ENCODE measurements at places on chromosomes 2 and 18.

- no peak for DNase-seq
Observed at GRCh38 chr2:212078103-212078502, 460.5 kb downstream of the ERBB4 start.

DNA sequence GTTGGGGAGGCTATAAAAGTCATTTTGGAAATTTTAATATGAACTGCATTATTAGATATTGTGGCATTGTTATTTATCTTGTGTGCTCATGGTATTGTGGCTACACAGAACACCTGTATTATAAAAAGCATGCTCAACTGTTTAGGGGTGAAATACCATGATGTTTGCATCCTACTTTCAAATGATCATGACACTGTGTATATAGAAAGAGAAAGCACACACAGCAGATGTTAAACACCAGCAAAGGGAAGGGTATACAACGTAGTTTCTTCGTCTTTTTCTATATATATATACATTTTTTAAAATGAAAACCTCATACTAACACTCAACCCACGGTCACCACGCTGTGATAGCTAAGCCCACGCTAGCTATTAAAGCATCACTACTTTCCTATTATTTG, 27.1 kb downstream of the STARD7 start:
- DNase-seq, result no peak

GRCh38 chr18:3453540-3454364, 3.8 kb downstream of the TGIF1 start:
- peak; percentile 99 for DNase-seq

- DNase-seq, result peak; percentile 66
Observed at GRCh38 chr2:177989029-177989885, 83.3 kb downstream of the PDE11A start.

DNA sequence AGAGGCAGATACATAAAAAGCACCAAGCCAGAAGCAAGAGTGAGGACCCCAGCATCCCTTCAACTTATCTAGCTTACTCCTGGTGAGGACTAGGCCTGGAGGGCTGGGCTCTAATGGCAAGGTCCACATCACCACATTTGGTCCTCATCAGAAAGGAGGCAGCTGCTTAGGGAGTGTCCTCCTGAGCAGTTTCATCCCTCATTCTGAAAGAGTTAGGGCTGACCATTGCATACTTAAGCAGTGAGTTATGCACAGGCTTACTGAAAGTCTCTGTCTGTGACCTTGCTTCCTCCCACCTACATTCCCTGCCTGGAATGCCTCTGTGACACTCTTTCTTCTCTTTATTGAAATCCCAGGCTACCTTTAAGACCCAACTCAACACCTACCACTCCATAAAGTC, 301.8 kb upstream of the ACVR2A start:
- DNase-seq, result peak; percentile 31

- no peak for DNase-seq
Observed at GRCh38 chr2:239147376-239147775, 253.4 kb downstream of the HDAC4 start.

GRCh38 chr2:172179045-172179701, 76.5 kb upstream of the DLX2 start:
- DNase-seq, result peak; percentile 14

DNA sequence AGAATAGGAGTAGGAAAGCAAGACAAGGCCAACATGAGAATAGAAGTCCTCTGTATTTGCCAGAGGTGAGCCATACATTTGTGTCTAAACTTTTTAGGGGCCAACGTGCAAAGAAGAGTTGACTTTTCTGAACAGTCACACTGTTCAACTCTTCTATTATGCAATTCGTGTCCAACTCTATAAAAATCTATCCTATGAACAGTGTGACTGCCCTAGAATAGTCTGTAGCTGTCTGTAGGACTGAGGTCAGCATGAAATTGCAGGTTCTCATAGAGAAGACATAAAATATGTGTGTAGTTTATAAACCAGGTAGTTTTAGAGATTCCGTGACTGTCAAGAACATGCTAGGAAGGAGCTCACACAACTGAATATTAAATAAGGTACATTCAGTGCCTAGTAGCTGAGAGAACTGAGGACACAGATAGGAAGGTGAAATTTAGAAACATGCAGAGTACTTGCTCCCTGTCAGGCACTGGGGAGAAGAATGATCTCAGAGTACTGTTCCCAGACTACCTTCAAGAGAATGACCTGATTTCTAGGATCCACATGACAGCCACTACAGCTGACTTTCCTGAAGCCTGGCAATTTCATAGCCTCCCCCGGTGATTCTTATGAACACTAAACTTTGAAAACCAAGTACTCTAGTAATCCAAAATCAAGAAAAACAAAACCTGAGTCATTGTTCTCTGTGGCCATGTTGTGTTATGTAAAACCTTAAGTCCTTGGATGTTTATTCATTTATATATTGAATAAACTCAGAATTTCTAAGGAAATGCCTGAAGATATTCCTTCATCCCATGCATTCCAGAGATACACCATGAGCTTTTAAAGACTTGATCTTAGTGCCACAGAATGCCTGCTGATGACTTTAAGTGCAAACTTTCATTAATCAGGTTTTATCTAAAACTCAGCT, 201.5 kb upstream of the BOD1L2 start:
- no peak for DNase-seq

- no peak for DNase-seq
Observed at GRCh38 chr2:232637866-232638583, 4.6 kb downstream of the EFHD1 start.

DNA sequence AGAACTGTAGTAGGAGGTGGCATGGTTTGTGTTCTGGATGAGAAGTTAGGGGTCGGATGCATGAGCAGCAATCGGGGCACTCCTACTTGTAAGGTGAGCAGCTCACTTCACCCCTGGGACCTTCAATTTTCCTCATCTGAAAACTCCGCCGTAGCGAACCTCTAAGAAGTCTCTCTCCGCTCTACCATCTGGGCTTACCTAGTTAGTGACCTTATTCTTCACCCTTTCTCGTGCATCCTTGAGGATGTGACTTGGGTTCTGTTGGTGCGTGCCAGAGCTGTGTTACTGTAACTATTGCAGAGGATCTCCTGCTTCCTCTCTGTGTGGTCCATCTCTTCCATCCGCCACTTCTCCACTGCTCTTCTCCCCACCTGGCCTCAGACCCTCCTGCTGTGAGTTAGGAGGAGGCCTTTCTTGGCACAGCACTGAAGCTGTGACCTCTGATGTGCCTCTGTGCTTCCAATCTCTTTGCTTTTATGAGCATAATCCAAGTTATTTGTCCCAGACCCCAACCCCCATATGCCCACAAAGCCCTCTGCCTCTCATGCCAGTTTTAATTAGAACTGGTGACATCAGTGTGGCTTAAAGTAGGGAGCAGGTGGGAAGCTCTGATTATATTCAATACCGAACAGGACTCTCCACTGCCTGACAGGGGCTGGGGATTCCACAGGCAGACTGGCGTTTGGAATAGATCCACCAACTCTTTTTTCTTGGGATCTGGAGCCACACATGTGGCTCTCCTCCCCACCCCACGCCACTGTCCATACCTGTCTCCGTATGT, 178.4 kb downstream of the BCL2 start:
- no peak for DNase-seq

DNA sequence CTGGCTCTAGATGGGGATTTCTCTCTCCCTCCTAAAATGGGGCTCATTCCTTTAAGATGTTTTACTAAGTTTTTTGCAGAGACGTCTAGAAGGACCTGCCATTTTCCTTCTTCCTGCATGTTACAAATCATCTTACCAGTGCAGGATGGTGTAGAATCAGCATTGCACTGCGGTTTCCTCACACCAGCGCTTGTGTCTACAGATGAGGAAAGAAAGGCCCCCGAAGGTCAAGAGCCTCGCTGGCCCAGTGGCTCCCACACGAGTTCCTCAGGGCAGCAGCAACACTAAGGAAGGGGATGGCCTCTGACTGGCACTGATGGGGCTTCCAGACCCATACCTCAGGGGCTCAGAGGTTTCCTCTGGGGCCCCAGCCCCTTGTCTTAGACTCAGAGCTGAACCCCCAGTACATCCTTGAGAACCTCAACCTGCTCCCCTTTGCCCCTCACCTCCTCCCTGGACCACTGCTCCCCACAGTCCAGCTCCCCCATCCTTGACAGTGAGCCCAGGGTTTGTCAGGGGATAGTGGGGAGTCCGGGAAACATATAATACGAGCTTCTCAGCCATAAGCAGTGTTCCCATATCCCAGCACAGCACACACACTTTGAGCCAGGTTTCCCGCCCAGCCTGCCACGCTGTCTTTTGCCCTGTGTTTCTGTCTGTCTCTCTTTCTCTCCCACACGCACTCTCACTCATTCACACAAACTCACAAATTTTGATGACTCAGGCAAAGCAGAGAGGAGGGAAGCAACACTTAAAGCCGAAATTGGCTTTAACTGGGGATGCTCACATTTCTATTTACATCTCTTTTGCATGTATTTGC, 29.4 kb downstream of the ZFP36L2 start:
- peak; percentile 42 for DNase-seq

Data from fibroblast of skin of right quadriceps (primary cell).